Activated B cell treated with CpG ODN at 0.5 μM for 24 hours (primary cell): ENCODE measurements at places on chromosomes 3 and 15. TPM values are rescaled to one million over a fixed set of nuclear protein-coding genes. Genes with fewer than 3 reads are reported as not detected.
A peak's percentile ranks its signal among the peaks of the same experiment; 100 is the strongest.

- DNase-seq, result no peak
These were observed 6.8 kb downstream of the PRRT3 start for GRCh38 chr3:9945358-9945757.

GRCh38 chr3:8575364-8576104 is 69.1 kb downstream of the SSUH2 start:
- DNase-seq, result no peak

DNA sequence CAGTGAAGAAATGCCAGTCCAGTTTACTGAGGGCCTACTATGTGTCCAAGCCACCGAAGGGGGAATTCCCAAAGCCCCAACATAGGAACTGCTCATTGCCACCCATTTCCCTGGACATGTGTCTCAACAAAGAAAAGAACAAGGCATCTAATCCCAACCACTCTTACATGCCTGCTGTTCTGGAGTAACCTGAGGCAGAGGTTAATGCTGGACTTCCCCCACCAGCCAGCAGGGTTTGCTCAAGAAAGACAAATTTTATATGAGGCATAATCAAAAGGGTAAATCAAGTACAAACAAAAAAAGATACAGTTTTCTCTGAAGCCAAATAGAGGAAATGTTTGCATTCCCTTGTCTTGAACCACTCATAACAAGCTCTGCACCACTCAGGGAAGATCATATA is 4.1 kb downstream of the ADCY5 start:
- DNase-seq, result no peak

- no peak for DNase-seq
These were observed 1121.4 kb upstream of the ALCAM start for GRCh38 chr3:104245261-104245660.

DNA sequence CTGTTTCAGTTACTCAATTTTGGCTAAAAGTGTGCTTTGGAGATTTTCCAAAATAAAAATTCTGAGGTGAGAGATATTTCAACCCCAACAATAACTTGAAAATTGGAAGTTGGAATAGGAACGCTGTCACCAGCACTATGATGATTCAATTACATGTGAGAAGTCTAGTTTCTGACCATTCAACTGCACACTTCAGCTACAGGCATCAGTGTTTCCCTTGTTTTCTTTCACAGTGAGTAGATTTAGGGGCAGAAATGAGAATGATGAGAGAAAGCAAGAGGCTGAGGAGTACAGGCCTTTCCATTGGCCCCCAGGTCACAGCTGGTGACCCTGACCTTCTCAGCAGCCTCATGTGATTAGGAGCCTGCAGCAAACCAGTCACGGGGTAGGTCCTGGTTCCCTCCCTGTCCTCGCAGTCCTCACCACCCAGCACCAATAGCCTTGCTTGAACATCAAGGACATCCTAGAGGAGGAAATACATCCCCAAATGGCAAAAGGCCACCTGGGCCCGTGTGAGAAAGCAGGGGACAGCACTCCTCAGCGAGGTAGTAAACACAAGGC is 10.0 kb upstream of the FILIP1L start:
- no peak for DNase-seq

DNA sequence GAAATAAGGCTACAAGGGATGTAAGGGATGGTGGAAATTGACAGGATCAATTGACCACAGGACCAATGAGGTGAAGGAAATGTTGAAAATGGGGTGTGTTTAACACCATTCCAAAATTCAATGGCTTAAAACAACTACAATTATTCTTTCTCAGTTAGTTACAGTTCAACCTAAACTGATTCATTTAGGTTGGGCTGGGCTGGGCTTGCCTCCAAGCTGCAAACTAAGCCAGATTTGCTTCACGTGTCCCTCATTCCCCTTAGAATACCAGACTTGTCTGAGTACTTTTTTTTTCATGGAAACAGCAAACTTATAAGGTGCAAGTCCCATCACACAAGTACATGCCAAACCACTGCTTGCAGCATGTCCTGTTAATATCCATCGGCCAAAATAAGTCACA is 280.1 kb downstream of the NEK10 start:
- DNase-seq, result no peak

DNA sequence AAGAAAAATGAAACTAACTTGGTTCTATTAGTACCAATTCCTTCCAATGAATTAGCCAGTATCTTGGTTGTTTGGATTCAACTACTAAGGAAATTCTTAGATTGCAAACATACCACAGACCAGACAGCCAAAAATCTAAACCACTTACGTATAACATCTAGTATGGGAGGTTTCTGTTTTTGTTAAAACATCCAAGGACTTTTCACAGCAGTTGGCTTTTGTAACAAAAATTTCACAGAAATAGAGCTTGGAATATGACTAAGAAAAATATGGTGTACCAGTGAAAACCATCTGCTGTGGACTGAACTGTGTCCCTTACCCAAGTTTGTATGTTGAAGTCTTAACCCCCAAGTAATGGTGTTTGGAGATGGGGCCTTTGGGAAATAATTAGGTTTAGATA is 199.2 kb downstream of the OTOL1 start:
- no peak for DNase-seq

GRCh38 chr3:62261736-62262135 is 111.6 kb downstream of the FEZF2 start:
- DNase-seq, result no peak

- DNase-seq, result no peak
These were observed 10.0 kb downstream of the ATR start for GRCh38 chr3:142568393-142569017.

GRCh38 chr3:117997201-117998049 is 1037.2 kb downstream of the IGSF11 start:
- DNase-seq, result peak; percentile 30

GRCh38 chr3:71011565-71012287 is 571.8 kb downstream of the FOXP1 start:
- no peak for DNase-seq

DNA sequence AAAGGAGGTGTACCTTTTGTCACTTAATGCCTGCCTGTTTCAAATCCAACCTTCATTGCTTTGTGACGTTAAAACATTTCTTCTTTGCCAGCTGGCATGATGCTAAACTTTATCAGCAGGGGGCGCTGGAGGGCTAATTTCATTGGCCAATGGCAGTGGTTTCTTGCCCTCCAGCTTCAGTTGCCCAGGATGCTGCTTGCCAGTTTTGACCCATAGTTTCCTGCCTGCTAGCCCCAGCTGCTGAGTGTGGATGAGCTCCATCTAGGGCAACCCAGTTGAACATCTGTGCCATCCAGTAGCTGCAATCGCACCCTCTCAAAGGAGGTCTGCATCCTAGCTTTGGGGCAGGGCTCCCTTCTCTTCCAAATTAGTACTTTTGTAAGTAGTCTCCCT is 22.1 kb downstream of the ACKR2 start:
- peak; percentile 56 for DNase-seq

DNA sequence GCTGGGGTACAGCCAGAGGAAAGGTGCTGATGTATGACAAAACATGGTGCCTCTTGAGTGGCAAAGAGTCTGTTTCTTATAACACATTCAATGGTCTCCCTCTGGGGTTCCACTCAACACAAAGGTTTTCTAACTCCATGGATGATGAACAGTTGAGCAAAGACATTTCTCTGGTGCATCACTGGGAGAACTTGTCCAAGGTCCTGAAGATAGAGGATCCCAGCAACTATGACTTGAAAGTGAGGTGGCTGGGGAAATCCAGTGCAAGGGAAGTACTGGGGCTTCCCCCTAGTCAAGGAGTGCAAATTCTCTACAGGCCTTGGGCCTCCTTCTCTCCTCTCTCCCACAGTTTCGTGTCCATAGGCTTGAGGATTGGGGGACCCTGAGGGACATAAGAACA is 431.1 kb downstream of the WDR72 start:
- DNase-seq, result no peak

GRCh38 chr3:73215901-73216300 is 154.4 kb downstream of the EBLN2 start:
- DNase-seq, result no peak

DNA sequence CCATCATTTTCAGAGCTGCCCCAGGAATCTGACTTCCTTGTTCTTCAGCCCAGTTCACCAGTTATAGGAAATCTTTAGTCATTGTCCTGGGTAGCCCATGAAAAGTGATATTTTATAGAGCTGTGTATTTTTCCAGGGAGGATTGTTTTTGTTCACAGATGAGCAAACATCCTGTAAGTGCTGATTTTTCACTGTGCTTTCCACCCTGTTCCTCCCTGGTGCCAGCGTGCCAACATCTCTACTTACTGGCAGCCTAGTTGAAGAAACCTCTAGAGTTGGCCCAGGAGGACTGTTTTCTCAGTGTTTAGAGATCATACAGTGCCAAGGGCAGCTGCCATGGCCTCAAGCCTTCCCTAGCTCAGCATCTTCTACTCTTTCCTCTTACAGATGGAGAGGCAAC is 41.3 kb downstream of the ST6GAL1 start:
- no peak for DNase-seq

DNA sequence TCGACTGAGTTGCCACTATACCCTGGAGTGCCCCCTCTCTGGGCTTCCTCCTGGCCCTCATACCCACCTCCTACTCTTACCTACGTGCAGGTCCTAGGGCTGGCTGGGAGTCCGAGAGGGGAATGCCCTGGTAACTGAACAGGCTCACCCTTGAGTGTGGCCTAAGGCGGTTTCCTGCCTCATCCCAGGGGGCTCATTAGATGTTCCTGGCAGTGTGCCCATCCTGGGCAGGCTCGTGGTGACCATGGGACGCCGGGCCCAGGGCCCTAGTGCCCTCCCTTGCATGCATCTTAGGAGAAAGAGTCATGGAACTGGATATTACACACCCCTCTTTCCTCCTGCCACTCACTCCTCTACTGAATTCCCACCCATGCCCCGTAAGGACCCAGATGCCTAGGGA is 2.8 kb downstream of the SEMA4B start:
- DNase-seq, result no peak

DNA sequence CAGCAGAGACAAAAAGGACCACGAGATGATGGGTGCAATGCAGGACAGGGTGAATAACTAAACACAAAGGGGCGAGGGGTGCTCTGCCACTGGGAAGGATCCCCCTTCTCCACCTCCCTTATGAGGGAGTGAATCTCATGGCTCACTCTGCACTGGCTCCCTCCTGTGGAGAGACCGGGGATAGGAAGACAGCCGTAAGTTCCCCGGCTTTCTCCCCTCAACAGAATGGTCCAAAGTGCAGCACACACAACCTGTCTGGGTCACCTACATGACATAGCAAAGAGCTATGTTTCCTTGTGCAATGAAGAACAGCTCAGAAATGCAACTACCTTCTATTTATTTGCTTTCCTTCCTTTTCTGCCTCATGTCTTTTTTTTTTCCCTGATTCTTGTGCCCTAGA is 7.8 kb upstream of the ACSBG1 start:
- DNase-seq, result no peak

- DNase-seq, result no peak
These were observed 132.4 kb downstream of the SNRK start for GRCh38 chr3:43418601-43419272.

- DNase-seq, result no peak
These were observed 19.5 kb upstream of the ZMAT3 start for GRCh38 chr3:179091113-179091512.

GRCh38 chr3:24863215-24863614 is 368.6 kb upstream of the THRB start:
- no peak for DNase-seq

DNA sequence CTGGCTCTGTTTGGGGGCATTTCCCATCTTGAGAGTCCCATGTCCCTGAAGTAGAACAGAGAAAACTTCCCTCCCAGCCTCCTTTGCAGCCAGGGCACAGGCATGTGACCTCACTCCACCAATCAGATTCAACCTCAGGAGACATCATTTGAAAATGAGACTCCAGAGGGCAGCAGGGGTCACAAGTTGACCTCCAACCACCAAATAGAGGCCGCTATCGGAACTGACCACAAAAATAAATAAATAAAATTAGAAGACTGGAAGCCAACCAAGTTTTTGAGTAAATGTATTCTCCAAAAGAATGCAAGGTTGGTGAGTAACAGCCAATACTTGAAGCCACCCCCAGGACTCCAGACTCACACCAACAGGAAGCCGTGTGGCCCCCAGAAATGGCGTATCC is 106.5 kb downstream of the CHSY1 start:
- DNase-seq, result no peak

DNA sequence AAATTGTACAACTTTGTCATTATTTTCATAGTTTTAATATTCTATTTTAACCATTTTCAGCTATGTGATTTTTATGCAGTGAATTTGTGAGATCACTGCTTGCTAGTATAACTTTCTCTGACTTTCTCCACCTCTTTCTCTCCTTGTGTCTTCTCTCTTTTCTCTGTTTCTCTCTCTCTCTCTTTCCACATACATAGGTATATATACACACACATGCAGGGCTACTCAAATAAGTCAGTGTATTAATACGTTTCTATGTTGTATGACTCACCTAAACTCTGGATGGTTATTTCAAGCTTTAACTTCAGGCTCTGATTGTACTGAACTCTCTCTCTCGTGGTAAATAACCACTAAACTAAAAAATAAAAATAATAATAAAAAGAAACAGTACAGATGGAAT is 1389.3 kb upstream of the ALCAM start:
- no peak for DNase-seq

DNA sequence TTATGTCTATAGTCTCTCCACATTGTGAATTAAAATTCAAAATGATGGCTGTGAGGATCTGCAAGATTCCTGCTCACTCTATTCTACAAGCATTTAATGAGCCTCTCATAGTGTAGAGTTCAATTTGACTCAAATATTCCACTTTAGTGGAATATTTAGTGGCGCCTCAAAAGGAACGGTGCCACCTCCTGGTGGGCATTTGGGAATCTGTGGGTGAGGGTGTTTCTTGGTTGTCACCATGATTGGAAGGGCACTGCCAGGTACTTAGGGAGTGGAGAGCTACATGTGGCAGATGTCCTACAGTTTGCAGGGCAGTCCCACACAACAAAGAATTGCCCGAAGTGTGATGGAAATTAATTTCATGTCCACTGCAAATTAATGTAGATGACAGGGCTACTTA is 21.5 kb upstream of the KCNMB3 start:
- no peak for DNase-seq

GRCh38 chr3:170233530-170233929 is 11.3 kb downstream of the PRKCI start:
- no peak for DNase-seq

GRCh38 chr3:66497288-66497984 is 3.4 kb downstream of the LRIG1 start:
- DNase-seq, result no peak

Gene WDR93
- total RNA-seq, result 0.10 and 0.16 TPM in 2 replicates

Gene CLDN16
- not detected in 2 replicates for total RNA-seq

Gene TF
- total RNA-seq, result 0.10 and 0.29 TPM in 2 replicates

Gene LTK
- total RNA-seq, result 1.9 and 2.2 TPM in 2 replicates

Gene PP2D1
- total RNA-seq, result not detected in 2 replicates

Gene ZKSCAN7
- total RNA-seq, result 6.8 and 9.2 TPM in 2 replicates

Gene PCOLCE2
- not detected in 2 replicates for total RNA-seq

Gene HEMK1
- 23.5 and 26.9 TPM in 2 replicates for total RNA-seq

Gene IQCH
- 1.1 and 1.5 TPM in 2 replicates for total RNA-seq

Gene SAMD7
- 0.20 TPM in 1 of 2 replicates, not detected in the other for total RNA-seq

Gene CCNL1
- 184 and 222 TPM in 2 replicates for total RNA-seq

Gene IL17RB
- total RNA-seq, result 3.0 and 3.8 TPM in 2 replicates

Gene REC114
- total RNA-seq, result not detected in 2 replicates

Gene TTLL3
- total RNA-seq, result 51.4 and 61.9 TPM in 2 replicates

Gene GATM
- 12.6 and 15.7 TPM in 2 replicates for total RNA-seq

Gene LRRN1
- total RNA-seq, result 0.81 and 1.00 TPM in 2 replicates

Gene CTXND1
- not detected in 2 replicates for total RNA-seq
